Effector memory CD8-positive, alpha-beta T cell (primary cell): ENCODE measurements at places on chromosomes 1 and 21.

DNA sequence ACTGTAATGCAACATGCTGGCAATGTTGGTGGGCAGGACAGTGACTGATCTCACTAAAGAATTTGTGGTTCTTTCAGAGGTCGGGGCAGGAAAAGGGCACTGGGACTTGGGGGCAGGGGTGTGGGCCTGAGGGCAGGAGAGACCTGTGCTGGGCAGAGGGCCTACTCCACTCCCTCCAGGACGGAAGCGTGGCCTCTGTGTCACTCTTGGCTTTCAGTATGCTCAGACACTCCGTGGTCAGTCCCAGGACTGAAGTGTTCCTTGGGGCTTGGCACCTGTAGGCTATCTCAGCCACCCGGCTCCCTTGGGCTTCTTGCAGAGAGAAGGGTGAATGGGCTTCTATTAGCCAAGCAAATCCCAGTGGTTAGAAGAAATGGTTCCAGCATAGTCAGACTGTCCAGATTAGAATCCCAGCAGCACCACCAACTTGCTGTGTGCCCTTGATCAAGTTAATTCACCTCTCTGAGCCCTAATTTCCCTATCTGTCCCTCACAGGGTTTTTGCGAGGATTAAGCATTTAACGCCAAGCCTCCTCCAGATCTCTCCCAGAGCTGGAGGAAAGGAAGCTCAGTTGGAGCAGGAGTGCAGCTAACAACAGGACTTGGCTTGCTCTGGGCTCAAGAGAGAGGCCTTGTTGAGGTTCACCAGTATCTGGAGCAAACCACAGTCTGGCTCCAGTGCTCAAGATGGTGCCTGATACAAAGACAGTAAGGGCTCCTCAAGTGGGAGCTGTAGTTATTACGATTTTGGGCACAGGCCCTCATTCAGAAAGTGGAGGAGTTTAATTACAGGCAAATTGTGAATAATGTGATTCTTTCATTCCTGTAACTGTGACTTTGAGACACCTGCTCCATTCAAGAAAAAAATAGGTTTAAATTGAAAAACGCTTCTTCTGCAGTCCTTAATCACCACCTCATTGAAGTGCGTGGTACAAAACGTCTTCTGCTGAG lies 57.7 kb upstream of the LRP8 start:
- no peak for DNase-seq

- peak; percentile 29 for DNase-seq
Observed at GRCh38 chr1:108897865-108898720, 21.3 kb downstream of the GPSM2 start.

- DNase-seq: no peak
Observed at GRCh38 chr1:230816018-230816417, 52.3 kb downstream of the C1orf198 start.

- DNase-seq: no peak
Observed at GRCh38 chr21:31623664-31624063, 35.8 kb upstream of the SOD1 start.

DNA sequence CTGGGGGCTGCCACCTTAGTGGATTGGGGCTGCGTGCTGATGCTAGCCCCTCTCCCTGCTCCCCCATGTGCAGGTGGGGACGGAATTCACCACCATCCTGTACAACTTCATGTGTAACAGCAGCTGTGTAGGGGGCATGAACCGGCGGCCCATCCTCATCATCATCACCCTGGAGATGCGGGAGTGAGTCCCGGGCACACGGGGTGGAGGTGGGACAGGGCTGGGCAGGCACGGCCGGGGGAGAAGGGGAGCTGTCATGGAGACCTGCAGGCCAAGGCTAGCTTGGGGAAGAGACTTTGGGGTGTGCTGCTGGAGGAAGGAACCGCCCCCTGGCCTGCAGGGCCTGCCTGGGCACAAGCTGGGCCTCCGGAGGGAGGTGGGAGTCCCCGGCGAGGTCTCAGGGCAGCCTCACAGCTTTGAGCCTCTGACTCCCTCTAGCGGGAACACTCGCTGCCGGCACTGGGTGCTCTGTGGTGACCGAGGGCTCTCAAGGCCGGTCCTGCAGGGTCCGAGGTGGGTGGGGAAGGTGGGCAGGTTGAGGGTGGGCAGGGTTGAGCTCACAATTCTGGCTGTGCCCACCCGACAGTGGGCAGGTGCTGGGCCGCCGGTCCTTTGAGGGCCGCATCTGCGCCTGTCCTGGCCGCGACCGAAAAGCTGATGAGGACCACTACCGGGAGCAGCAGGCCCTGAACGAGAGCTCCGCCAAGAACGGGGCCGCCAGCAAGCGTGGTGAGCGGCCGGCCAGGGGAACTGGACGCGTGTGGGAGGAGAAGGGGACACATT lies 25.0 kb upstream of the CCDC27 start:
- DNase-seq: no peak
